ENCODE measurements at places on chromosomes 2 and 18.
A peak's percentile ranks its signal among the peaks of the same experiment; 100 is the strongest.

DNA sequence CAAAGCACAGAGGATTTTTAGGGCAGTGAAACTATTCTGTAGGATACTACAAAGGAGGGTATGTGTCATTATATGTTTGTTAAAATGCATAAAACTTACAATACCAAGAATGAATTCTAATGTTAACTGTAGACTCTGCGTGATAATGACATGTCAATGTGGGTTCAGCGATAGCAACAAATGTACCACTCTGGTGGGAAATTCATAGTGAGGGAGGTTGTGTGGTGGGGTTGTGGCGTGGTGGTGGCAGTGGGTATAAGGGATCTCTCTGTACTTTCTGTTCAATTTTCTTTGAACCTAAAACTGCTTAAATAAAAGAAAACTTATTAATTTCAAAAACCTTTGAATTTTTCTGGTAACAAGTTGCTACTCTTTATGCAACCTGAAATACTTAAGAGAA, 99.3 kb upstream of the SLC38A11 start:
- DNase-seq: no peak

- no peak for DNase-seq
These were observed 4.5 kb downstream of the ABHD1 start for GRCh38 chr2:27127883-27128667.

- peak; percentile 71 for DNase-seq
These were observed 1.1 kb downstream of the ATAD2B start for GRCh38 chr2:23925702-23926289.

- no peak for DNase-seq
These were observed 107.3 kb downstream of the KLHL29 start for GRCh38 chr2:23492337-23492675.

- DNase-seq: no peak
These were observed 1274.8 kb upstream of the SLC39A10 start for GRCh38 chr2:194382221-194382620.

DNA sequence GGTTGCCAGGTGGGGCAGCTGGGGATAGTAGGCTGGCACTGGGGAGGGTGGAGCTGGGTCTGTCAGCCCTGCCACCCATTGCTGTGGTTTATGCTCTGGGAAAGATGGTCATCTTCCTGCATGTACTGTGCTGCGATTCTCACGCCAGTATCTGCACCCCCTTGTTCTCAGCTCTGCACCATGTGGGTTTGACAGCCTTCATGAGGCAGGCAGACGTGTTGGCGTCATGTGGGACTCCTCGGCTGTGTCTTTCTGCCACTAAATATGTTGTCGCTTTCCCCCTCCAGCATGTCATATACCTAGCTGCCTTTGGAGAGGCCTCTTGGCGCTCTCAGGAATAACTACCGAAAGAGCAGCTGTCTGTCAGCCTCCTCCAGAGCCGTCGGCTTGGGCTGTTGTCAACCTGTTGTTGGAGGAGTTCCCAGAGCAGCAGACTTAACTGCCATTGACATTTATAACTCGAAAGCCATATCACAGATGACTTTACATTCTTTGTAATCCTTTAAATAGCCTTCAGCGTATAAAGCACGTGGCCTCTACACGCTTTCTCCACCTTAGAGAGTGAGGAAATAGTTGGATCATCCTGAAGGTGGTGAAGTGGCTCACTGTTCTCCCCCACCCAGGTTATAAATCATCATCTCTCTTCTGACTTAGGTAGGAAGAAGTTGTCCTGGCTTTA, 80.4 kb upstream of the MGAT5 start:
- no peak for DNase-seq

GRCh38 chr2:151198645-151199044, 63.0 kb downstream of the RBM43 start:
- DNase-seq: no peak

DNA sequence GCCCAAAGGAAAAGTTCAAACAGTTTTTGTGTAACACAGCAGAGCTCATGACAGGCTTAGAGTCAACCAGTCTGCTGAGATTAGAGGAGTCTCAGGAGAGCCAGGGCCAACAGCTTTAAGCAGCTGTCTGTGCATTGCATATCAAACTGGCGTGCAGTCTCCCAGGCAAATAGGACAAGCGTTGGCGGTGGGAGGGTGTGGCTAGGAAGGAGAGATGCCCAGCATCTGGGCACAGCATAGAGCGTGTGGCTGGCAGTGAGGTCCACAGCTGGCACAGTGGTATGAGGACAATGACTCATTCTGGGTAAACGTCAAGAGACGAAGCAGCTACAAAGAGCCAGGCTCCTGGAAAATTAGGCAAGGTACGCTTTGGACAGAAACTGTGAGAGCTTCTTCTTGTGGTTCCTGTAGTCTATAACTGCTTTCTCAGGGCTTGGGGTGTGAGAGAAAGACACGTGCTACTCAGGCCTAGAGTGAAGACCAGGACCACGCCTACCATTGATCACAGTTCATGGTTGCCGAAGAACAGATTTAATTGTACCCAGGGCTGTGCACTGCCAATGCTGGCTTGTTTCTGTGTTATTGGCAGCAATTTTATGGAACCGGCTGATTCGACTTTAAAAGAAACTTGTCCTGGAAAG, 14.8 kb downstream of the ZAP70 start:
- no peak for DNase-seq

DNA sequence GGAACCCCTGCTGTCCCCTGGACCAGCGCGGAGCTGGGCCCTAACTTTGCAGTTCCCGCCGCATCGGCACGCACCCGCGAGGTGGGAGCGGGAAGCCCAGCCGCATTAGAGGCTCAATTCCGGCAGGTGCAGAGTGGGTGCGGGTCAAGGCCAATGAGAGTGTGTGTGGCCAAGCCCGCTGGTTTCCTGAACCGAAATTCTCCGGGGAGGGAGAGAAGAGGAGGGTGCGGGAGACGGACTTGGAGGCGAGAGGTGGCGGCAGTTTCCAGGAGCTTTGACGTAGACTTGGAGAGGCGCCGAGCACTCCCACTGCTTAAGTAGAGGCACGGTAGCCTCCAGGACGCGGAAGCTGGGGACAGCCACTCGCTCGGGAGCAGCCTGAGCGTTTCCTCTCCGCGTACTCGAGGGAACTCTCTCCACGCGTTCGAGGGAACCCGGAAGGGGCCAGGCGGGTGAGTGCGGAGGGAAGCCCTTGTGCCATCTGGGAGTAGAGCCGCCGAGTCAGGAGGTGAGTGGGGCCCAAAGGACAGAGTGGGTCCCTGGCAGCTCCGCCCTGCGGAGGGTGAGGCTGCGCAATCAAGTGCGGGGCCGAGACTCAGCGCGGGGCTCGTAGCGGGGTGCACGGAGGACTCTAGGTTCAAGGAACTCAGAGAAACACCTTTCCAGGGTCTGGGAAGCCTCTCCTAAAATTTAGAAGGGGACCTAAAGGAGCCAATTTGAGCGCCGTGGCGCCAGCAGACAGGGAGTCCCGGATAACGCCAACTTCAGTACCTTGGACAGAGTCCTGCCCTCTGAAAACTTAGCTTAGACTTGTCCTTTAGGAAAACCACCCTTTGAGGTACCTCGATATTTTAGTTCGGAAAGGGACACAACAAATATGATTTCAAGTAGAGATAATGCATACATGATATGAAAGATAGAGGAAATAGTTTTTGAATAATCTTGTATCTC, at the start of gene FAM237A:
Gene FAM237A, plus strand, starts transcription at position 413 of the 951 bp plus-strand sequence. CDS start 1,750 bp downstream, outside the sequence.
- peak; percentile 65 for DNase-seq

GRCh38 chr2:204027091-204027490, 90.5 kb downstream of the ICOS start:
- DNase-seq: peak; percentile 15

DNA sequence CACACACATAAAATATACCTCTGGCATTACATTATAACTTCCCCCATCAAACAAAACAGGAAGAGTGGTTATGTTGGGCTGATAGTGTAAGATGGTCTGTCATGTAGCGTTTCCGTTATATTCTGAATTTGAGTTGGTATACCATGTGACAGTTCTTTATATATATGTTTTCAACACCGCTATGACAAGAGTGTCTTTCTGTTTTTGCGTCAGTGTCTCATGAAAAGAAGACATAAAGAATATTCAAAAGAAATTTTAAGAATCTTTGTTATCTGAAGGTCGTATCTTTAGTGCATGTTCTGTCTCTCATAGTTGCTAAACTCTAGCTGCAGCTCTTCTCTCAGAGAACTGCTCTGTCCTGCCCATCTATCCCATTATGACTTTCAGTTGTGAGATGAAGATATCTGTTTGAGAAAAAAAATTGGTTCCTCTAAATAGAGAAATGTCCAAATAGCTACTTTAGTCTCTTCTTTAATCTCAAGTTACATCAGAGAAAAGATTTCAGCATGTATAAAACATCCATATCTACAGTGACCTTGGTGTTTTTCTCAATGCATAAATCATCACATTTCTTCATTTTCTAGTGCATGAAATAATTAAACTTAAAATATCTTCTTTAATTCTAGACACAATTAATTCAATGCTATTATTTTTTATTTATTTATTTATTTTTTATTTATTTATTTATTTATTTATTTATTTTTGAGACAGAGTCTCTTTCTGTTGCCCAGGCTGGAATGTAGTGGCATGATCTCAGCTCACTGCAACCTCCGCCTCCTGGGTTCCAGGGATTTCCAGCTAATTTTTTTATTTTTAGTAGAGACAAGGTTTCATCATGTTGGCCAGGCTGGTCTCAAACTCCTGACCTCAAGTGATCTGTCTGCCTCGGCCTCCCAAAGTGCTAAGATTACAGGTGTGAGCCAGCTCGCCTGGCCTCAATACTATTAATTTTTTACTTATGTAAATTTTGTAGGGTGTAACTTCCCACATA, 24.3 kb upstream of the PSME4 start:
- peak; percentile 54 for DNase-seq

DNA sequence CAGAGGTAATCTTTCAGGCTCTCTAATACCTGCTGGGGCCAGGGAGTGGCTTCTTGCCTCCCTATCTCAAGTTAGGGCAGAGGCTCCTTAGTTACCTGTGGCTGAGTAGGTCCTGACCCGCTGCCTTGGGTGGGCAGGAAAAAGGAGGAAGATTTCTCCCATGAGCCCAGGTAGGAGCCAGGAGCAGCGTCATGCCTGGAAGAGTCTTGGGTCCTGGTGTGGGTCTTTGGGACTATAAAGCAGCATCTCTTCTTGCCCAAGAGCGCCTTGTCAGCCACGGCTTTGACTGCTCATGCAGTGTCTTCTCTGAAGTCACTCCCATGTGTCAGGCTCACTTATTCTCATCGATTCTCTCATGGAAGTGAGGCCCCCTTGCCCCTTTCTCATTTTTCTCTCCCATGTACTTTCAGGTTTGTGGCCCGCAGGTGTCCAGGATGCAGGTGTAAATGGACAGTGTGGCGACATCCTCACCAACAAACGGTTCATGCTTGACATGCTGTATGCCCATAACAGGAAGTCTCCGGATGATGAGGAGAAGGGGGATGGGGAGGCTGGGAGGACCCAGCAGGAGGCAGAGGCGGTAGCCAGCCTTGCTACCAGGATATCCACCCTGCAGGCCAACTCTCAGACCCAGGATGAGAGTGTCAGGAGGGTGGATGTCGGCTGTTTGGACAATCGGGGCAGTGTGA, 111.2 kb downstream of the TPGS2 start:
- no peak for DNase-seq

DNA sequence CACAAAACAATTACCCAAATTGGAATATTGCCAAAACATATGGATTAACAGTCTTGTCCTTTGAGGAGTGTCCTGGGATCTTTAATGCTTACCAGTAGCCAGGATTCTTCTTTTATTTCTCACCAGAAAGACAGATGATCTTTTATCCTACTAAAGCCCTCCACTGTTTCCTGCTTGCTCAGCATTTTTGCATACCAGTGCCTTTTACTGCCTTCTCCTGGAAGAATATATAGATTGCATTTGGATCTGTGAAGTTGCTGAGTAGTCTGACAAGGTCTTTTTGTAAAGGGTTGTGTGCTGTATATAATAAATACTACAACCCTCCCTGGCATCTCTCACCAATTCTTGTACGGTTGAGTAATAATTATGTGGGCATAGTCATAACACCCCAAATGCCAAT, 652.2 kb downstream of the LRRTM4 start:
- DNase-seq: no peak

GRCh38 chr18:75083761-75084160, 125.2 kb downstream of the PTGR3 start:
- no peak for DNase-seq

GRCh38 chr2:112924821-112925220, 13.9 kb downstream of the IL37 start:
- no peak for DNase-seq

DNA sequence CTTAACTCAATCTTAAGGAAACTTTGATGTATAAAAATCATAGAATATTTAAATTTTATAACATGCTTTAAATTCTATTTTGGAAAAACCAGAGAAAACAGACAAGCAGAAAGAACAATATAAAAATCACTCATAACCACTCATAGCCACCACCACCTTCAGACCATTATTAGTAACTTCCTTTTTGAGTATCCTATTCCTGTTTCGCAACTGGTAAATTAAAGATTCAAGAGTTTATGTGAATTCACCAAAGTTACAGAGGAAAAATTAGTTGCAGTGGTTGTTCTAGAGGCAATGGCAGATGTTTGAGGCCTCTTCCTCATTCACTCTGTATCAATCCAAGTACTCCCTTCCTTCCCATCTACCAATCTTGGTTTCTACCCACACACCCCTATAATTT, 49.3 kb upstream of the PROKR1 start:
- no peak for DNase-seq

- DNase-seq: no peak
These were observed 81.5 kb upstream of the PGAP1 start for GRCh38 chr2:197007716-197008628.

DNA sequence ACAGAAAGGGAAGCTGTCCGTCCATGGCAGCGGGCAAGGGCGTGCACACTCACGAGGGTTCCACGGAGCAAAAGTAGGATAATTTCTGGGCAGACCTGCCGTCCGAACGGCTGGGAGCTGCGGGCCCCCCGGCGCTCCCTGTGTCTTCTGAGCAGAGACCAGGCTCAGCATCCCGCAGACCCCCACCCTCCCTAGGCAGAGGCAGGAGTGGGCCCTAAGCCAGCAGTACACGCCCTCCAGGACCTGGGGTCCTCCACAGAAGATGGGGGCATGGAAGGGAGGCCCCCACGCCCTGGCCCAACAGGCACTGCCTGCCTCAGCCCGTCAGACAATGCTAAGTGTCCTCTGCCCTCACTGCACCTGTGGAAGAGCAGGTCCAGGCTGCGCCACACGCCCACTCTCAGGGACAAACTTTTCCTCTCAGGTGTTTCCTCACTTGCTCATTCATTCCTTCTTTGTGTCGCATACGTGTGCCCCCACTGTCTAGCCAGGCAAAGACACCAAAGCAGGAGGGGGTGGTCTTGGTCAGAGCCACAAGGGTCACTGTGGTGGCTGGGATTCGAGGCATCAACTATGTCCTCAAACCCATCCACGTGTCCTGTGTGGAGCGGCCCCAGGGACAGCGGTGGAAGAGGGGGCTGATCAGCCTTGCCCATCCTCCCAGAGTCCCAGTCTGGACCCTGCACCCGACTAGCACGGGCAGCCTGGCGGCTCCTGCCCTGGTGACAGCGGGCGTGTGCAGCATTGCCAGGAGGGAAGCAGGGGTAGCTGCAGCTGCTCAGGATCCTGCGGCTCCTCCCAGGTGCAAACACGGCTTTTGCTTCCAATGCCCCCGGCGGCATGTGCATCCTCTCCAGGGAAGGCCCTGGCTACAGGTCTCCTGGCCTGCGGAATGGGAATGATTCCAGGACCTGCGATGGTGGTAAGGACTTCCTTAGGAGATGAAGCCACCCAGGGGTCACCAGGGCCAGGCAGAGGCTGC, 2.4 kb upstream of the GPC1 start:
- no peak for DNase-seq
